ENCODE measurements at places on chromosomes 13 and 19.

GRCh38 chr19:16370641-16371391, 46.2 kb downstream of the KLF2 start:
- DNase-seq = peak; percentile 88

- DNase-seq = no peak
Observed at GRCh38 chr19:1285737-1286360, at the start of gene EFNA2. Gene EFNA2, plus strand, starts transcription at chr19:1285873. Its CDS starts 296 bp downstream, at chr19:1286169.

DNA sequence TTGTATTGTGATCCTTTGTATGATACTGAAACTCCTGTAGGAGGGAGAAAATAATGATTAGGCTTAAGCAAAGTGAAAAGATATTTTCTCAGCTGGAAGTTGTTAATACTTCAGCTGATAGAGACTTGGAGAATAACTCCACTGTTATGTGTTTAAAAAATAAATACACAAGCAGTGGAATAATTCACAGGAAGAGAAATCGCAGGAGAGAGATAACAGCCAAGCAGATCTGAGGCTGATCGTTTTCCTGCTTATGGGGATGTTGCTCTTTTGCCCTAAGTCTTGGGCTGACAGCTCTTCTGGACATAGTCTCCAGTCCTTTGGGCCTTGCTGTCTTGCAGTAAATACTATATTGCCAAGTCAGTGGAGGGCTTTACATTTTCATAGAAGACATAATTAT, 93.3 kb downstream of the OLFM4 start:
- no peak for DNase-seq

- DNase-seq = no peak
Observed at GRCh38 chr13:110625771-110626321, 10.5 kb downstream of the NAXD start.

DNA sequence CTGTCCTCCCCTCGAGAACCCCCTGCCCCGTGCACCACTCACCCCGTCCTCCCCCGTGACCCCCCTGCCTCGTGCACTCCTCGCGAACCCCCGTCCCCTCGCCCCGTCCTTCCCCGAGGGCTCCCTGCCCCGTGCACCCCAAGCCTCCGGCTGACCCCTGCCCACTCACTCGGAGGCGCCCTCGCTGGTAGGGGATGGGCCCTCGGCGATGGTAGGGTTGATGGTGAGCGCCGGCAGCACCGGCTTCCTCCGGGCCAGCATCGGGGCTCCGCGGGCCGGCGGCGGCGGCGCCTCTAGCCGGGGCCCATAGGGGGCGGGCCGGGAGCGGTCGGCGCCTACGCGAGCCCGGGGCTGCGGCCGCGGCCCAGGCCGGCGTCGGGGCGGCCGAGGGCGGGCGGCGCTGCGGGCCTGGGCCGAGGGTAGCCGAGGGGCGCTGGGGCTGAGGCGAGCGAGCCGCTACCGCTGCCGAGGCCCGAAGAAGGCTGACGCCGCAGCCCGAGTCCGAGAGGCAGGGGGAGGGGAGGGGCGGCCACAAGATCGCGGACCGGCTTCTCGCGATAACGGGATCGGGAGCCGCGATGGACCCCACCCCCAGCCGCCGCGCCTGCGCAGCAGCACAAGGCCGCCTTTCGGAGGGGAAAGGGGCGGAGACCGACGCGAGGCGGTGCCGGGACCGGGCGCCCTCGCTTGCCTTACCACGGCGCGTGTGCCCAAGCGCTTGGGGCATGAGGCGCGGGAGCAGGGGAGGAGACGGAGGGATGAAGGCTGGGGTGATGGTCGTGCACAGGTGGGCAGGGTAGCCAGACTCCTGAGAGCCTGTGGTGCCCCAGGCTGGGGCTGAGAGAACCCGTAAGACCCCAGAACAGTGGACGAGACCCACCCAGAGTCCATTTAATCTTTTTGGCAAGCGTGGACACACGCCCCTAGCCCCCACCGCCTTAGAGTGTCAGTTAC, at the start of gene MAP2K2:
Gene MAP2K2 (minus strand): TSS at position 508 of the 954 bp plus-strand sequence. CDS start 247 bp downstream, at position 261.
- peak; percentile 94 for DNase-seq

DNA sequence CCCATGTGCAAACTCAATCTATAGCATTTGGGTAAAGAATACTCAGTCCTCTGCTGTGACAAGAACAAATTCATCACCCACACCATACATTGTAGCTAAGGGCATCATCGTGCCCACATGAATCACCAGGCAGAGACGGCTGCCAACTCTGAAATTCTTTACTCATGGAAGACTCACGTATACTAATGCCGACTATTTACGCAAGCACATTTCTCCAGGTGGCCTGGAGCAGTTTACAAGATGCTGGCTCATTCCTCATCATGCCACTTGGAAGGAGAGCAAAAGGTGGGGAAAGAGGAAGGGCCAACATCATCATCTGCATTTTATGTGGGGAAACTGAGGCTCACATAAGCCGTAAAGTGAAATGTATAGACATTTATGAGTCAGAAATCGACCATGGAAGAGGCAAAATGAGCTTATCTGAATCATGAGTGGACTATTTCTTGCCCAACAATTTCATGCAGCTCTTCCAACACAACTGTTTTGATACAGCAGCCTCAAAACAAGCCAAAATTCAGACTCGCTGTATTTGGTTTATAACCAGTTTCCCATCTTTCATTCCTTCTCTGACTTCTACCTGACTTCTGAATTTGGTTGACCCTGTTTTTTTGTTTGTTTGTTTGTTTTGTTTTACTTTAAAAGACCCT, 213.9 kb upstream of the SERP2 start:
- DNase-seq = no peak

- DNase-seq = no peak
Observed at GRCh38 chr13:79602936-79603335, 122.0 kb downstream of the NDFIP2 start.

GRCh38 chr13:43805071-43805468, 18.3 kb upstream of the ENOX1 start:
- DNase-seq = no peak

DNA sequence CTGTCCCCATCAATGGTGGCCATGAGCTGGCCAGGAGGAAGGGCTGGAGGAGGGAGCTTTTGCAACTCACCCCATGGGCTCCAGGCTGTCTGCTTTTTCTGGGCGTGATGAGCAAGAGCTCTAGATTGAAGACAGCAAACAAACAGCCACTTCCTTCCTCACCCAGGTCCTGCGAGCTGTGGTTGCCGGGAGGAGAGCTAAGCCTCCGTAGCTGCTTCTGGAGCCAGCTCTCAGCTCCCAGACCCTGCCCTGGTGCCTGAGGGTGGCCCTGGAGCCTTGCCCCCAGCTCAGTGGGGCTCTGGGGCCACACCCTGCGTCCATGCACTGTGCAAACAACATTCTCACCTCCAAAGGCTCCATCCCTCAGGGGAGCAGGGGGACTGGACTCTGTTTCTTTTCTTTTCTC, 6.2 kb downstream of the MYO1F start:
- DNase-seq = peak; percentile 47

DNA sequence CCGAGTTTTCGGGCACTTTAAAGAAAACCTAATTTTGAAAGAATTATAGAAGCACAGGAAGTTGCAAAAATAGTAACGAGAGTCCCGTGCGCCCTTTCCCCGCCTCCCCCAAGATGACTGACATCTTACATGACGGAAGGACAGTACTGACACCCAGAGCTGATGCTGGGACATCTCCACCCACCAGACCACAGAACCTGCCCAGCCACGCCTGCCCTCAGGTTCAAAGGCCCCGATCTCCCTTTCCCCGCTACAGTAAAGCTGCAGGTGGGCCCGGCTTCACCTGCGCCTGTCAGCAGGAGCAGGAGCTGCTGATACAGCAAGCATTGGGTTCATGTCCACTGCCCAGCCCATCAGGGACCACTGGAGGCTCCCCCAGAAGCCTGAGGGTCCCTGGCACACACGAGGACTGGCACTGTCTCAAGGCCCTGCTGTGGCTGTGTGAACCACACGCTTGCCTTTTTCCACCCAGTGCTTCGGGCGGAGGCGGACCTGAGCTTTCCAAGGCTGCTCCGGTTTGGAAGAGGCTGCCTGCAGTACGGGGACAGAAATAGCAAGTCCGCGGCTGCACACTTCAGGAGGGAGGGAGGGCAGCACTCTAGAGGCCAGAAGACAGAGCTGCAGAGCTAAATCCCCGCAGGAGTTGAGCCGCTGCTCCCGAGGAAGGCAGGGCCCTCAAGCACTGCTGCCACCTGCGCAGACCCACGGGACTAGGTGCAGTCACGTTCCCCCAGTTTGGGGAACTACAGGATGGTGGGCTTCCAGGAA, 8.7 kb downstream of the MAP2K2 start:
- peak; percentile 52 for DNase-seq

DNA sequence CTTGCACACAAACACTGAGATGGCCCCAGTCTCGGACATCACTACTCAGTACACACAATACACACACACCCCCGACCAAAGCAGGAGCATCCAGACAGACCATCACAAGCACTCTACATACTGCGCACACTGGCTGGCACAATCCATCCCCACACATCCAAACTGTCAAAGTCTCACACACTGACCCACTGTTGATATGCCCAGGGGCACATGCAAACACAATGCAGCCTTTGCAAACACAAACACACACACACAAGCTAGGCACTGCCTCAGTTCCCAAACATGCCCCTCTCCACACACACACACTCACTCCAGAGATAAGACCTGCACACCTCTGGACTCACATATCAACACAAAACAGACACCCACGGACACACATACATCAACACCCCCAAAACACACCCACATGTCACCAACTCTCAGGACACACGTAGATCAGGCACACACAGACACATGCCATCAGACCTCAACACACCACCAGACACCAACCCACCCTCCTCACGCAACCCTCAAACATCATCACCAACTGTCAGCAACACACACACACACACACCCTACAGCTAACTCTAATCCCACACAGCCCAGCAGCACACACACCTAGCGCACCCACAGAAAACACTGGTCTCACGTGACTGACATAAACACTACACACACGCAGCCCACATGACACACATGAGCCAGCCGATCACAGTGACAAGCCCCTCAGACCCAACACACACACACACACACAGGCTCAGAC, 1.9 kb downstream of the BBC3 start:
- DNase-seq = peak; percentile 34

DNA sequence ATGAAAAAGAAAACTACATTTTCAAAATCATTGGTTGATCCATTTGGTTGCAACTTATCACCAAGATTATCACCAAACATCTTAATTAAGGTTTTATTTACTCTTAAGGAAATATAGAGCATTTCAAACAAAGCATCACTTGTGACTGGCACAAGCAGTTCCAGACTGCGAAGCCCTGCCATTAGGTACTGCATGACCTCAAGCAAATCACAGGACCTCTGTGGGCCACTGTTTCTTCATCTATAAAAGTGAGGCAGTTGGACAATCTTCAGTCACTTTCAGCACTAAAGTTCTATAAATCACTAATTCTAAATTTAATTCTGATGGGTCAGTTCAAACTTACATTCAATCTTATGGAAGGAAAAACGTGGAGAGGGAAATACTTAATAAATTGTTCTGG, 2.0 kb downstream of the ELF1 start:
- peak; percentile 29 for DNase-seq

DNA sequence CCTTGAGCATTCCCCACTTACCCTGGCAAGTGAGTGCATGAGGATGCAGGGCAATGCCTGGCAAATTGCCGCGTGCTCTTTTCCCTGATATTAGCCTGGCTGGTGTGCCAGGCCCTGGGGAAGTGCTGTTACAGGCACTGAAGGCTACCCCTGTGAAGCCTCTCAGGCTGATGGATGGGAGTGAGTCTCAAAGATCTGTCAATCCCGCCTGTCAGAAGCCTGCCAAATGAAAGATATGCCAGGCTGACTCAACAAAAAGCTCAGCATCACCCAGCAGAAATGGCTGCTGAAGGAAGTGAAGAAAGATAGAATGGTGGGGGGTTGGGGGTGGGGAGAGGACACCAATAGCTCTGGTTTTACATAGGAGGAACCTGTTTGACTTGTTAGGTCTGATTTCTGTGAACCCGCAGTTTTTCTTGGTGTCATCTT, 112.1 kb downstream of the LACC1 start:
- no peak for DNase-seq

GRCh38 chr13:60417734-60418133, 20.7 kb downstream of the TDRD3 start:
- DNase-seq = no peak

DNA sequence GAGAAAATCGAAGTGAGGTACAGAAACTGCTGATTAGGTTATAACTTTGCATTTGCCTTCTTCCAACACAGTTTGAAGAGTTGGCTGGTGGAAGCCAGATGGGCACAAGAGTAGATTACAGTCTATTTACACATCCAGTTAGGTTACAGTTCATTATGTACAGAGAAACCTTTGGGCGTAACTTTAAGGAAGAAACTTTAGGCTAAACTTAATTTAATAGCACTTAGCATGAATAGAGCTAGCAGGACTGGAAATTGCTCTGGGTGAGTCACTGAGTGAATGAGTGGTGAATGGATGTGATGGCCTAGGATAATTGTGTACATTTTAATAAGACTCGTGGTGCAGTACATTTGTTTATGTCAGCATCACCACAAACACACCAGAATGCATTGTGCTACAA, 62.9 kb upstream of the KLHL1 start:
- no peak for DNase-seq

- DNase-seq = no peak
Observed at GRCh38 chr13:113915012-113915763, 51.3 kb upstream of the GAS6 start.

All from T-helper 1 cell (primary cell).